Stimulated activated CD8-positive, alpha-beta memory T cell treated with anti-CD3 and anti-CD28 coated beads, Interleukin-7, amount 100 ng/mL, for 4 hours (primary cell): ENCODE measurements at places on chromosomes 3 and 15.

- DNase-seq, result no peak
Observed at GRCh38 chr3:6301626-6302025, 559.3 kb upstream of the GRM7 start.

DNA sequence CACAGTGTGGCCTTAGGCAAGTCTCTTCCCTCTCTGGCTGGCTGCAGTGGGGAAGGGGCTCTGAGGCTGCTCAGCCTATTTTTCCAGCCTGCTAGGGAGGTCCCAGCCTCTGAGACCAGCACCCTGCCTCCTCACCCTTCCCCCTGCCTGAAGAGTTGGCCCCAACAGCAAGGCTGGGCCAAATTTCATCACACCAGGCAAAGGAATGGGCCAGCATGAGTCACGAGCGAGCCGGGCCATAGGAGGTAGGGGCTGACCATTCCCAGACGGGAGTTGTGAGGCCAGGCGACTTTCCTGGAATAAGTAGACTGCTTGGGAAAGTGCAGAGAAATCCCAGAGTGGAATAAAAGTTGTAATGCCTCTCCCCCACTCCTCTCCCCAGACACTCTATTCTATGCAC is 5.7 kb upstream of the FBLN2 start:
- DNase-seq, result no peak

GRCh38 chr3:169117264-169117663 is 546.2 kb downstream of the MECOM start:
- no peak for DNase-seq

GRCh38 chr3:87625876-87626275 is 349.5 kb upstream of the POU1F1 start:
- no peak for DNase-seq

- DNase-seq, result peak; percentile 25
Observed at GRCh38 chr3:14175383-14176037, 2.9 kb downstream of the XPC start.

- DNase-seq, result no peak
Observed at GRCh38 chr3:135851201-135852081, 114.1 kb upstream of the PPP2R3A start.

GRCh38 chr3:111194048-111194447 is 122.4 kb downstream of the NECTIN3 start:
- DNase-seq, result no peak

DNA sequence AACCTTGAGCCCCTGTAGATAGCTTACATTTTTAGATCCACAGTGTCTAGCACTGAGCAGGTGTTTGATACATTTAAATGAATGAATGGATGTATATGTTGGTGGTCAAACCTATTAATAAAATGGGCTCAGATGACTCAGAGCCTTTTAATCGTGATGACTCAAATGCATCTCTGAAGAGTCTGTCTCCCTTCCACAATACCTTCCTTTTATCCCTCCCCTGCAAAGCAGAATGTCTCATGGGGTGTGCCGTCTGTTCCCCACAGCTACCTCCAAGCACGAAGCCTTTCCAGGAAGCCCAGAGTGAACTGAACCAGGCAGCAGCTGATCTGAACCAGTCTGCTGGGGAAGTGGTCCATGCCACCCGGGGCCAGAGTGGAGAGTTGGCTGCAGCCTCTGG is 303.5 kb upstream of the TPM1 start:
- no peak for DNase-seq

DNA sequence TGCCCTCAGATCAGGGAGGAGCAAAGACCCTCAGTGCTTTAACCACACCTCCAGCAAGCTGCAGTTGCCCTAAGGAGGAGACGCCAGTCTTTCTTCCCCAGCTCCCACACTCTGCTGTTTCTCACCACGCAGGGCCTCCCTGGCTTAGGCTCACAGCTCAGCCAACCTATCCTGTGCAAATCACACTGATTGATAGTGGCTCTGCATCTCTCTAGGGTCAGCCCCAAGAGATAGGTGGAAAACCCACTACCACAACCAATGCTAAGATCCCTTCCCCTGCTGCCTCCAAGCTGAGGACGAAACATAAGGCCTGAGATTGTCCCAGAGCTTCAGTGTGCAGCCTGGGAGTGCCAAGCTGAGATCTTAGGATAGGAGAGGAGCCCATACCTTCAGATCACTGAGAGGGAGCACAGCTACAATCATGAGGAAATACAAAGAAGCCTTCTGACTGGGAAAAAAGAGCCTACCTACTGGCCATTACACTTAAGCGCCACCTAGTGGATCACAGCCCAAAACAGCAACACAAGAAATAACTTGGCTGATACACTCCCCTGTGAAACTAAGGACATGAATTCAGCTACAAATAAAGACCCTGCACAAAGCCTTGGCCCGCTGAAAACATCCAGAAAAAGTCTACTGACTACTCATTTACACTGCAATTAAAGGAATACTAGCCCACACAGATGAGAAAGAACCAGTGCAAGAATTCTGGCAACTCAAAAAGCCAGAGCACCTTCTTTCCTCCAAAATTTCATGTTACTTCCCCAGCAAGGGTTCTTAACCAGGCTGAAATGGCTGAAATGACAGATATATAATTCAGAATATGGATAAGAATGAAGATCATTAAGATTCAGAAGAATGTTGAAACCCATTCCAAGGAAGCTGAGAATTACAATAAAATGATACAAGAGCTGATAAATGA is 271.5 kb upstream of the DCBLD2 start:
- DNase-seq, result no peak

DNA sequence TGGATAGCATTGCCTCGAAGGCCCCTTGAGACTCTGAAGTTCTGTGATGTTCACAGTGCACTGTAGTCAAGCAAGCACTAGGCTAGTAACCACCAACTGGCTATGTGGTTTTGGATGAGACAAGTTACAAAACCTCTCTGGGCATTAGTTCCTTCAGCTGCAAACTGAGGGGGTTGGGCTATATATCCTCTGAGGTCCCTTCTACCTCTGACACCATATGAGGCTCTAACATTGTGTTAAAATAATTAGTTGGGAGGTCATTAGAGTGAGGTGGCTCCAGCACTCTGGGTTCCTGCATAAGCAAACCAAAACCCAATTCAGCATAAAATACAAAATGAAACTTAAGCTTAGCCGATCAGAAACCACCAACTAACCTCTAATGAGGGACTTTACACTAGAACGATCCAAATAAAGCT is 209.5 kb upstream of the LRRN1 start:
- DNase-seq, result no peak

GRCh38 chr3:100027321-100027720 is 87.0 kb downstream of the FILIP1L start:
- no peak for DNase-seq

DNA sequence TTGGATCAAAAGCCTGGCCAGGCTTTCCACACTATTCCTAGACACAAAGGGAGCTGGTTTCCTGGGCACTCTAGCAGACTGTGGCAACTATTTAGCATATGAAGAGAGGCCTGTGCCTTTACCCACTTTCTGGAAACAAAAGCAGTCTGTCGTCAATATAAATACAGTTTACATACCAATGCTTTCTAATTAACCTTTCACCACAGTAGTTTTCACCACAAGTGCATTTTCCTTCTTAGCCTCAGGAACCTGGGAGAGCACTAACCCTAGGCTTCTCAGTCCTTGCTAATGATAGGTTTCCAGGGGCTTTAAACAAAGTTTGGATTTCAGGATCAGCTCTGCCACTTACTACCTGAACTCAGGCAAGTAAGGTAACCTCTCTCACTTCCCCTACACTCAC is 499.1 kb downstream of the MAGI1 start:
- DNase-seq, result no peak

DNA sequence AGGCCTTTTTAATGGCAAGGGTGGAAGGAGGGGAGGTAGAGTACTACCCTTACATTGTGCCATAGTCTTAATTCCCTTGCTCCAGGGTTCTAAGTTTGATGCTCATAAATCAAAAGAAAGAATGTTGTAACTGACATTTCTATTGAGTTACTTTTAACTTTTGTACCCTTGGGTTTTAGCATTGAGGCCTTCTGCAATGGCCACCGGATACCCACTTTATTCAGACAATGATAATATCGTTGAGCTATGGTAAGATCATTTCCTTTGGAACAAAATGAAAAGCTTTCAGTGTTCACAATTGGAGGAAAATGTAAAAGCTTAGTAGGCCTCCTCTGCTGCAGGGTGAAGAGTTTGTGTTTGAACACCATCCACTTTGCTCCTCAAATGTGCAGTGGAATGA is 16.8 kb downstream of the CGNL1 start:
- DNase-seq, result no peak

DNA sequence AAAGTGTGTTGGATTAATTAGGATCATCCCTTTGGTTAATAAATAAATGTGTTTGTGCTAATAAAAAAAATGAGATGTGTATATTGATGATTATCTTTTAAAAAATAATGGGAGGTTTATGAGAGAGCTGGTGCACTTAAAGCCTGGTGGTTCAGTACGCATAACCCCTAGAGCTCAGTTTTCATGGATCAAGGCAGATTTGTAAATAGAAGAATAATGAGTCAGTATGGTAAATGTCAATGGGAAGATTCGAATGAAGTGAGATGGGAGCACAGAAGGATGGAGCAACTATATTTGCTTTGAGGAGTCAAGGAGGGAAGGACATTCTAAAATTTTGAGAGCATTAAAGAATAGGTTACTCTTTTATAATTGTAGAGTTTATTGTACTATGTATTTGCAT is 35.4 kb downstream of the AKAP13 start:
- DNase-seq, result no peak

DNA sequence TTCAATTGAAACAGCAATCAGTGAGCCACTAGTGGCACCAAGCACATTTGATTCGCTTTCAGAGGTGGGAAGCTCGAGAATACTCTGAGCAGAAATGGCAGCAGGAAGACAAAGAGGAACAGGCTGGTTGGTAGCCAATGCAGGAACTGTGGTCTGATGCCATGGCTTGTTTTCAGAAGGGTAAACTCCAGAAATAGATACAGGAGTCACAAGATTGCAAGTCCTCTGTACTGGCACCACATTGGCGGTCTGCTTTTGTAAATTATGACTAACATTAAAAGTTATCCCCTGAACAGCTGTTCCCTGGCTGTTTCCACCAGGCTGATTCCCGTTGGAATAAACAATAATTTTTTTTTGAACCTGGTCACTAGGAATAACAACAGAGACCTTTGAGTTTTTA is 35.5 kb downstream of the USF3 start:
- DNase-seq, result no peak

- DNase-seq, result no peak
Observed at GRCh38 chr3:36132214-36132613, 248.1 kb upstream of the STAC start.

DNA sequence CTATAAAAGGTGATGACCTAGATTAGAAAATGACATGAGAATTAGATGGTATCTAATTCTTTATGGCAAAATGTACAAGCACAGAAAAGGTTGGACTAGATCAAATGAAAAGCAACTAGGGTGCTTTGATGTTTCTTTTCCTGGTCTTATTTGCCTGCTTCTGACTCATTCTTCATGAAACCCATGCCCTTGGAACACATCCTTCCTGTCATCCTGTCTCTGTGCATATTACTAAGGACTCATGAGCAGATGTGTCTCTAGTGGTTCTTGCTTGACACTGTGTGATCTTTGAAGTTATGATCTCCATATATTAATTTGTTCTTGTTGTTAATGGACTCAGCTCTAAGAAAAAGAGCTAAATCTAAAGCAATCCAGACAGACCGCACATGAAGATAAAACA is 314.0 kb downstream of the ERC2 start:
- DNase-seq, result no peak

DNA sequence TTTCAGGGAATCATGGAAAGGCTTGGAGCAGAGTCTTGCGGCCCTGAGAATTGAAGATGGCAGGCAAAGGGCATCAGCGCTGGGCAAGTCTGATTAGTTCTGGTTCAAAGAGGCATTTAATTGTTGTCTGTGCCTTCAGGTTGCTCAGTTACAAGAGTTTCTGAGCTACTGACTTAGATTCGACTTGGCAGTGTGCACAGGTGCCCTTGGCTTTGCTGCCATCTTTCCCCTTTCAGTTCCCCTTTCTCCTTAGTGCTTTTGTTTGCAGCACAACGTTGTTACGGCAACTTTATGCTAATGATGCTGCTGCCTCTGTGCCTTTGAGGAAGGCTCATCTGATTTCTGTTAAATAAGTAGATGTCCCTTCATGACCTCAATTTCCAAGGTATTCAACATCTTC is 12.5 kb downstream of the P2RY14 start:
- no peak for DNase-seq

DNA sequence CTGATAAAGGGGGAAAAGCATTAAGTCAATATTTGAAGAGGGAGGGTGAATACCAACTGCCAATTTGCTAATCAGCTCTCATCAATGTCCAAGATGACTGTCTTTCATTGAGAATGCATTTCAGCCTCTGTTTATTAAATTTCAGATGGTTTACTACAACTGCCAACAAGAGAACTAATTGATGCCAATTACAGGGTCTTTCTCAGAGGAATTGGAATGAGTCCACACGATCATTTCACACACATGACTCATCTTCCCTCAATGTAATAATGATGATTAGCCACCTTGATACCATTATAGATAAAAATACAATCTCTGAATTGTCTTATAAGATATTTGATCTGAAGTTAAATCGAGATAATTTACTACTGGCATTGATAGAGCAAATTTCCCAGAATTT is 1274.4 kb downstream of the ROBO2 start:
- DNase-seq, result no peak

DNA sequence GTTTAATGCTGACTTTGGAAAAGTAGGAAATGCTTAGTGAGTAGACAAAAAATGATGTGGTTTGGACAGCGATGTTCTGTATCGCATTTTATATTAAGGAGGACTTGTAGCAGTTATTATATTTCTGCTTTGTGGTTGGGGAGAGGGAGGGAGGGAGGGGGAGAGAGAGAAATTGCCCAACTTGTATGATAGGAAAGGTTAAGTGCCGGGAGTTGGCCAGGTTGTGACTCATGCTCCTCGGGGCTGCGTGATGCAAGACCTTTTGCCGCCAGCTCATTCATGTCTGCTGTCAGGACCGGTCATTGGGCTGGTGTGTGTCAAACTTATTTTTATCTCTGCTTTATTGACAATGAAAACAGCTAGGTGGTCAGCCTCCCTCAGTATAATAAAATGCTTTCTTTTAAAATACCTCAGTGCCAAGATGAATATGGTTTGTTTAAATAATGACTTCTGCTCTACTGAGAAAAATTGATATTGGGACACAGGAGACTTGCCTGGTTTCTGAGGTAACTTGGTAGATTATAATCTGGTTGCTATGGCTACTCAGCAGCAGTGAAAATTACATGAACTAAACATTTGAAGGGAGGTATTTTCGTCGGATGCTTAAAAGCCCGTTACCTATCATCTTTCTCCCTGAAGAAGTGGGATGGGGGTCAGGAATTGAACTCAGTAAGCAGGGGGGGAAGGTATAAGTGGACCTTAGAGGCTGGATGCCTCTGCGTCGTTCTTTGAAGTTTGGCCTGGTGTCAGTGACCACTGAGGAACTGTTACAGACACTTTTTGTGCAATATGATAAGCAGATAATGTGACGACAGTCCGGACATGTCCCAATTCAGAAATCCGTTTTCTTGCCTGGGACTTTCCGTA is 90.7 kb downstream of the FNDC3B start:
- DNase-seq, result peak; percentile 61
